COLO829 (cell line): ENCODE measurements at places on chromosomes 2 and 18.
A peak's percentile ranks its signal among the peaks of the same experiment; 100 is the strongest.

GRCh38 chr18:47274961-47275360, 23.5 kb upstream of the SKOR2 start:
- no peak for DNase-seq

- no peak for DNase-seq
These were observed 124.2 kb upstream of the MEX3C start for GRCh38 chr18:51321696-51322095.

DNA sequence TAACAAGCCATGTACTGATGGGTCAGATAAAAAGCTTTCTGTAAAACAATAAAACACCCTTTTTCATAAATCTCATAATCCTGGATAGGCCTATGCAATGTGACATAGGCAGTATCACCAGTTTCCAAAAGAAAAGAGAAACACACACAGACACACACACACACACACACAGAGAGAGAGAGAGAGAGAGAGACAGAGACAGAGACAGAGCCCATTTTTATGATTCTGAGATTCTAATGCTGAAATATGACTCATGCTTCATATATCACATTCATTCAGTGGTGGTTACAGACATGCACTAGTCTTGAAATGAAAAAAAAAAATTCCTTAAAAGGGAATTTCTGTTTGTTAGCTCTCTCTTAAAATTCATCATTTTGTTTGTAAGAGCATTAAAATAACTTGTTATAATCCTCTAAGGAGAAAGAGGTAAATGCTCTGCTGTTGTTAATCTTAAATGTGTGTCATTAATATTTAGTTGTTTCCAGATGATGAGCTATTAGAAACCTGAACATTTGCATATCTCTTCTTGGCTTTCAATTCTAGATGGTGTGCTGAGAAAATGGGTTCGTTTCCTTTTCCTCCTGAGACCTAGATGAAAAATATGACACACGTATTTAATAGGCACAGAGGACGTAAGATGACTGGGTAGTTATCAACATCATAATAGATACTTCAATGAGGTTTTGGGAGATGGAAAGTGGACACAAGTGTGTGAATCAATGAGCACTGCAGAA, 1598.7 kb upstream of the ACVR2A start:
- DNase-seq: peak; percentile 9

GRCh38 chr2:29295845-29296244, 180.6 kb downstream of the CLIP4 start:
- DNase-seq: peak; percentile 63

DNA sequence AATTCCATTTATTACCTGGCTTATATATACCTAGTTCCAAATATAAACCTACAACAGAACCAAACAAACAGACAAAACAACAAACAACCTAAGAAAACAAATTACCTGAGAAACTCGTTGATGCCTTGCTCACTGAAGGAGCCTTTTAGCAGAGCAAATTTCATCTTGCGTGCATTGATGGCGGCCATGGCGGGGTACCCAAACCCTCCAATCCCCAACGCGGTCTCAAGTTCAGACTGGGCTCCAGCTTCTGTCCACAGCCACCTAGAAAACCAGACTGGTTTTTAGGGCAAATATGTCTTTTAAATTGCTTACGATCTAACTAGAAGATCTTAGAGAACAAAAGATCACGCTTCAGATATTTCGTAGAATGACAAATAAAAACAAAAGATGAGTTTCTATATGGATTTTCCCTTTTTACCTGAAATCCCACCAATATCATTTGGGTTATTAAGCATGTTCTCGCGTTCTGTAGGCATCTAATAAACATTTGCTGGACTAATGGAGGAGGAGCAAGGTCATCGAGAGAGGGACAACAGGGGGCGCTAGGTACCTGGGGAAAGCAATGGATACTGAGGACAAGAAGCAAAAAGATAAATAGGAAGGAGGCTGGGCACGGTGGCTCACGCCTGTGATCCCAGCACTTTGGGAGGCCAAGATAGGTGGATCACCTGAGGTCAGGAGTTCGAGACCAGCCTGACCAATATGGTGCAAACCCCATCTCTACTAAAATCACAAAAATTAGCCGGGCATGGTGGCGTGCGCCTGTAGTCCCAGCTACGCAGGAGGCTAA, 25.2 kb downstream of the PDIA6 start:
- DNase-seq: no peak

DNA sequence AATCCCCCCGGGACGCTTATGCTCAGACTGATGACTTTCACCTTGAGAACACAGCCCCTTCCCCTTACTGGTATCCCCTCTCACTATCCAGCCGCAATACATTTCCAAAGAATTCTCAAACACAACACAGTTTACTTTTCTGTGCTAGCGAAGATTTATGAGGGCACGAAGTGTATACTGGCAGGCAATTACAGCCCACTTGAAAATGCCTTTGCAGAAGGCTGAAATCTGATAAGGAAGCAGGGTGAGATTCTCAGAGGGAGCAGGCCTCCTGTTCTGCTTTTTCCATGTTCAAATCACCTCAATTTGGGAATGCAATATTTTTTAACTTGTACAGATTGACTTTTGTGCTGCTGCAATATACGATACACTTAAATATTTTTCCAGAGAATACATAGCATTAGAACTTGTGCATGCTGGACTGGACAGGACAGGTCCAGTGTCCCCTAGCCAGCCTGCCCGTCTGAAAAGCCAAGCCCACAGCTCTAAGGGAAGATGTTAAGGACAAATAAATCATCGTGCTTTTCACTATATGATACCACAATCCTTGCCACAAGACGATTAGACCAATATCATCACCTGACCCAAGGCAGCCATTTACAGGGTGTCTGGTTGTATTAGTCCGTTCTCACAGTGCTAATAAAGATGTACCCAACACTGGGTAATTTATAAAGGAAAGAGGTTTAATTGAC, 262.1 kb downstream of the EPHA4 start:
- no peak for DNase-seq

GRCh38 chr2:44273596-44273995, 1.7 kb upstream of the SLC3A1 start:
- no peak for DNase-seq

GRCh38 chr2:205288686-205289085, 393.6 kb upstream of the NRP2 start:
- no peak for DNase-seq

GRCh38 chr2:113341191-113341869, 62.6 kb upstream of the PAX8 start:
- no peak for DNase-seq

- no peak for DNase-seq
These were observed 49.6 kb downstream of the NXPH2 start for GRCh38 chr2:138730497-138731030.

DNA sequence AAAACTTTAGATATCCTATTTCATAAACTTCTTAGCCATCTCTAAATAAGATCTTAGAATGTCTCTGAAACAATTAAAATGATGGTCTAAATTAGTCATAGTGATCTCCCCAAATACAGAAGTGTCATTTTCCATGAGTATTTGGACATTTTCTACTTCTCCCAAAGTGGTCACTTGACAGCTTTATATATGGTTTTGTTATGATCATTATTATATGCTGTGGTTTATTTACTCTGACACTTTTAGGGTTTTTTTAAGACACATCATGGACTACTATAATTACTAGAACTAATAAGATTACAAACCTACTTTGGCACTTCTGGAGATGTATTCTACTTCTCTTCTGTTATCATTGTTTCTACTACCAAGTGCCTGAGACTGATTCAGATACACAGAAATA, 47.1 kb downstream of the SLC25A12 start:
- DNase-seq: no peak

DNA sequence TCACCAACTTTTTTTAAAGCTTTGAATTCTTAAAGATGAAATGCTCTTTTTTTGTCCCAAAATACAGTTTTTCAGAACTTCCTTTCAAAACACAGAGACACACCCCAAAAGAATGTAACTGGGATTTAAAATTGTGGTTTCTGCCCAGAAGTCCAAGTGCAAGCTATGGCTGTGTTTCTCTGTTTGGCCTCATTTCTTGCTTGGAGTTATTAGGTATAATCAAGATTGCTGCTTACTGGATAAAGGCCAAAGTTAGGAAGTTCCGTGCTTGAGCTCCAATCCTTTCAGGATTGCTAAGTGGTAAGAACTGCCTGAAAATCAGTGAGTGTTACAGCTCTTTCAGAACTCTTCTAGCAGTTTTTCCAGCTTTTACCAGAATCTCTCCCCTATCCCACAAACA, 16.9 kb downstream of the ZBTB7C start:
- no peak for DNase-seq

- no peak for DNase-seq
These were observed 15.5 kb downstream of the LYG1 start for GRCh38 chr2:99285526-99285925.

- no peak for DNase-seq
These were observed 123.2 kb downstream of the RBM43 start for GRCh38 chr2:151138507-151138906.

DNA sequence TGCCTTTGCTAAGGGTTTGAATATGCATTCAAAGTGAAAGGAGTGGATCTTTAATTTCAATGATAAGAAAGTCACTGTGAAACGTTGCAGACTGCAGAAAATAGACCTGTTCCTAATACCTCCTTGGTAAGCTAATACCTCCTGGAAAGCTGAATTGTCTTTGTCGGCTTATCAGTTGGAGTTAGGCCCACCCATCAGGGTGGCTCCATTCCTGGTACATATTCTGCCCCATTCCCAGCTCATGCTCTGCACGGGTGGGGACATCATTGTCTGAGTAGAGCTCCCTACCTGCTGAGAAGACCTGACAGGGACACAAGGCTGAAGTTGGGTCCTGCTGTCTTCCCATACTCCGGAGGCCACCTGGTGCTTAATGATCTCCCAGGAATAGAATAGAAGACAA, 203.3 kb downstream of the EN1 start:
- DNase-seq: no peak

DNA sequence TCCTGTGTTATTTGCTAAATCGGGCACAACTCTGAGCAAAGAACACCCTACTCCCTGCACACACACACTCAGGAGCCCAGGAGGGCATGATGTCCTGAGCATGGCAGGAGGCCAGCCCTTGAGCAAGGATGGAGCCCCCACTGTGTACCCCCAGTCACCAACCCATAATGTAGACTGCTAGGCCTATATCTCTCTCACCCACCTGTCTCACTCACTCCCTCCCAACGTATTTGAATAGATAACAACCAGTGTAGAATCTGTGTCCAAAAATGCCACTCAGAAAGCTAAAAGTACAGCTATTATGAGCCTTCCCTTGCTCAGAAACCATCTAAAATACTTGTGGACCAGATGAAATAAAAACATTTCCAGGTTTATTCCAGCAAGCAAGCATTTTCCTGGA, 29.3 kb downstream of the MERTK start:
- no peak for DNase-seq

- DNase-seq: no peak
These were observed 95.4 kb downstream of the ZAP70 start for GRCh38 chr2:97808816-97809215.

DNA sequence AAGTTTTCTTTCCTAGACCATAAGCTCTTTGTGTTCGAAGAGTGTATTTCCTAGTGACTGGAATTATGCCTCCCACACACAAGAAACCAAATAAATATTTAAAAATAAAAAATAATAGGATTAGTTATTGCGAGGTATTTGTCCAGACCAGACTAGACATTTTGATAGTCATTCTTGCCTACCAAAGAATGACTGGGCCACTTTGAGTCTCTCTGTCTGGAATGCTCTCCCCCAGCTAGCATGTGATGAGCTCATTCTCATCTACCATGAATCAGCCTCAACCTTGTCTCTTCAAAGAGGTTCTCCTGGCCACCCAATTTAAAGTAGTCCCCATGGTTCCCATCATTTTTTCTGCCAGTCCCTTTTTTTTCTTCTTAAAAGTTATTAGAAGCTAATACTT, 13.9 kb upstream of the DSC1 start:
- DNase-seq: peak; percentile 3

- DNase-seq: no peak
These were observed 280.6 kb downstream of the MYT1L start for GRCh38 chr2:2050446-2050845.

DNA sequence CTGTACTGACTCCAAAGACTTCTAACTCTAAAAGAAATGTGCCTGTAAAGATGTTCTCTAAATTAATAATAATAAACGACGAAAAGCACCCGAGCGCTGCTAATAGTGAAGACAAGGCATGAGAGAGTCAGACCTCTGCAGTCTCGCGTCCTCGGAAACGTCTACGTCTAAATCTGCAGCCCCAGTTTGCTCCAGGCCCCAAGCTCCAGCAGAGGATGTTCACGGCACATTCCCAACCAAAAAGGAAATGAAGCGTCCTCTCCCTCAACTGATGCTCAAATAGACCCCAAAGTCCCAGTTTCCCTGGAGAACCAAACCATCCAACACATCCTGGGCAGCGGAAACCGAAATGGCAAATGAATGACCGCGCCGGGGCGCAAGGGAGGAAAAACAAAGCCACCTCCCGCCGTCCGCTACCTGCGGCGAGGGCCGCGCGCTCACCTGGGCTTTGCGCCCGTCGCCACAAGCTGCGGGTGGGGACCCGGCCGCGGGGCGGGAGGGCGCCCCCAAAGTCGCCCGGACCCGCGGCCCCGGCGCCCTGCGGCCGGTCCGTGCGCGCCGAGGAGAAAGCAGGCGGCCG, 47.1 kb upstream of the CCDC150 start:
- no peak for DNase-seq

- no peak for DNase-seq
These were observed 109.7 kb upstream of the SP3 start for GRCh38 chr2:174074831-174075230.

- DNase-seq: no peak
These were observed 261.6 kb upstream of the KYNU start for GRCh38 chr2:142615876-142616275.

DNA sequence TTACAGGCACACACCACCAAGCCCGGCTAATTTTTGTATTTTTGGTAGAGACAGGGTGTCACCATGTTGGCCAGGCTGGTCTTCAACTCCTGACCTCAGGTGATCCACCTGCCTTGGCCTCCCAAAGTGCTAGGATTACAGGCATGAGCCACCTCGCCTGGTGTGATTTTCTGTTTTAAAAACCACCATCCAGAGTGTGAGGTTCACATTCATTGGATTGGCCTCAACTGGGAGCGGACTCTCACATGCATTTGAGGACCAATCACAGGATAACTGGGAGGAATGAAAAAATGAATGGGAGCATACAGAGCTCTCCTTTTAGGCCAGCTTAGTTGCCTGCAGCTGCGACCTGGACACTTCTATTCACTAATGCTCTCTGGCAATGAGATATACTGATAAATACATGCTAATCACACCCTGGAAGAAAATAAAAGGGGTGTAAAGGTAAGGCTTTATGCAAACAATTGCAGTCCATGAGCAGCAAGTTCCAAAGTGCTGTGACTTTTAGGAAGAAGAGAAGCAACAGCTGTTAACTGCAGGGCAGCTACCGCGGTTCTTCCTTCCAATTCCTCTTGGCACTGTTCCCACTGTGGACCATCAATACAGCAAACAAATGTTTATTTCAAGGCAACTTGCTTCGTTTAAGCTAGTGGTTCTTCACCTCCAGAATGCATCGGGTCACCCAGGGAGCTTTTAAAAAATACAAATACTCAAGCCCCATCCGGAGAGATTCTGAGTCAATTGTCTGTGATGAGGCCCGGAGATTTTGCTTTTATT, 49.5 kb upstream of the FZD5 start:
- no peak for DNase-seq

- no peak for DNase-seq
These were observed 164.8 kb downstream of the PRKCE start for GRCh38 chr2:45816272-45816671.

GRCh38 chr2:208619993-208620392, 213.4 kb downstream of the PTH2R start:
- no peak for DNase-seq
